AG08396 (cell line): ENCODE measurements at places on chromosomes 4 and X.

DNA sequence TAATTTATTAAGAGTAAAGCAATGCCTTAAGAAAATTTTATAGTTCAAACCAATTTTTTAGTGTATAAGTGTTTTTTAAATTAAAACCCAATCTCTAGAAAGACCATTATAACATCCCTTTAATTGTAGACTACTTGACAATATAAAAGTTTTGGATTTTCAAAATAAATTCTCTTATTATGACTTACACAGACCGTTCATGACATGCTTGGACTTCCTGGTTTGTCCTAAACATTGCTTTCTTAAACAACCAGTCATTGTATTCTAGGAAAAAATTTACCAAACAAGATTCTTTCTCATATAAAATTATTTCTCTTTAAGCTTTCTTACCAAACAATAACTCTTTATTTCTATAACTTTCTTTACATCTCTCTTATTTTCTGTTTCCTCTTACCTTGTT, 49.0 kb upstream of the CXorf51A start:
- no peak for DNase-seq

DNA sequence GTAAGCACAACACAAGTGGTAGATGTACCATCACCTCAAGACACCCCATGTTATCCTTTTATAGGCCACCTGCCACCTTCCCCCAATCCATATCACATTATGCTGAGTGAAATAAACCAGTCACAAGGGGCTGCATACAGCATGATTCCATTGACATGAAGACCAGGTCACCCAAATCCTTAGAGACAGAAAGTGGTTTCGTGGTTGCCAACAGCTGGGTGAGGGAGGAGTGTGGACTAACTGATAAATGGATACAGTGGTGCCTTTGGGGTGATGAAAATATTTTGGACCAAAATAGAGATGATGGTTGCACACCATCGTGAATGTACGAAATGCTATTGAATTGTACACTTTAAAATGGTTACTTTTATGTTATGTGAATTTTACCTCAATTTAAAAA, 65.7 kb upstream of the DMD start:
- DNase-seq = no peak

DNA sequence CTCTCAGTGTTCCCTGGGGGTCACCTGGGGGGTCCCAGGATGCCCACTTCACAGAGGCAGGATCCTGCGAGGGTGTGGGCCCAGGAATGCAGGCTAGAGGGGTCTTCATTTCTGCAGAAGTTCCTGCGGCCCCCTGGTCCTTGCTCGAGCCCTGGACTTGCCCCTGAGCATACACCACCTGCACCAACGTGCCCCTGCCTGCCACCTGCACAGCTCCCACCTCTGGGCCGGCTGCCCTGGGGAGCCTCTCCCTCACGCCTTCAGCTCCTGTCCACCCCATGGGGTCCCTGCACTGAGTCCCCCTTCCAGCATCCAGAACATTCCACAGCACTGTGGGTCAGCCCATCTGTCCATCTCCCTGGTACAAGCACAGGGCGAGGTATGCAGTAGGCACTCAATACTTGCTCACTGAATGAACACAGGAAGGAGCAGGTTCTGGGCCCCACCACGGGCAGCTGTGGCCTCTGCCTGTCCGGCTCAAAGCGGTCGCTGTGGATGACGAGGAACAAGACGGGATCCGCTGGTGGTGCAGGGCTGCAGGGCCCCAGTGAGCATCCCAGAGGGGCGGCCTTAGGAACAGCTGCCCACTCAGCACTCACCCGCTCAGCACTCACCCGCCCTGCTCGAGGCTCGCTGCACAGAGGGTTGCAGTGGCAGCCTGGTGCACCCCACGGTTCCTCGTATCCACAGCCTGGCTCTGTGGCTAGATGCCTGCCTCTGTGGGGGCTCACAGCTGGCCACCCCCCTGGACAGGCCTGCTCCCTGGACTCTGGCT, 70.5 kb upstream of the MXD4 start:
- no peak for DNase-seq

GRCh38 chr4:1743975-1744374, 22.7 kb downstream of the TACC3 start:
- no peak for DNase-seq

- peak; percentile 66 for DNase-seq
These were observed 183.2 kb downstream of the FBXW7 start for GRCh38 chr4:152352622-152353116.

- no peak for DNase-seq
These were observed 4.3 kb upstream of the CLNK start for GRCh38 chr4:10688846-10689245.

- DNase-seq = no peak
These were observed 478.7 kb upstream of the GALNTL6 start for GRCh38 chr4:171334549-171334948.

- peak; percentile 6 for DNase-seq
These were observed 113.0 kb upstream of the PRDX4 start for GRCh38 chrX:23554304-23554703.

GRCh38 chr4:80006935-80007744, 65.9 kb downstream of the ANTXR2 start:
- DNase-seq = no peak

DNA sequence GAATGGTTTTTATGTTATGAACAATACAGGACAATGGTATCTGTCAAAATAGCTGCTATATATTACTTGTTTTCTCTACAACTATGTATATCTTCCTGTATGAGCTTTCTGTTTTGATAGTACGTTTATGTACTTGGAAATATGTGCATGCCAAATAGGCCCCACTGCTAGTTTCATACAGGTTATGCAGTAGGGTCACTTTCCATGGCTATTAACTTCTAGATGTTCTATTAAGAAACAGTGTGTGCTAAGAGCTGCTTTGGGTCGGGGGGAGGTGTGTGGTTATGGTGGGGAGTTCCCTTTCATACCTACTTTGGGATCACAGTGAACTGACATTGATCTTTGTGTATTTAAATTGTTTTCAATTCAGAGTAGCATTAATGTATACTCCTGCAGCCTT, 30.9 kb downstream of the RBPJ start:
- DNase-seq = no peak

DNA sequence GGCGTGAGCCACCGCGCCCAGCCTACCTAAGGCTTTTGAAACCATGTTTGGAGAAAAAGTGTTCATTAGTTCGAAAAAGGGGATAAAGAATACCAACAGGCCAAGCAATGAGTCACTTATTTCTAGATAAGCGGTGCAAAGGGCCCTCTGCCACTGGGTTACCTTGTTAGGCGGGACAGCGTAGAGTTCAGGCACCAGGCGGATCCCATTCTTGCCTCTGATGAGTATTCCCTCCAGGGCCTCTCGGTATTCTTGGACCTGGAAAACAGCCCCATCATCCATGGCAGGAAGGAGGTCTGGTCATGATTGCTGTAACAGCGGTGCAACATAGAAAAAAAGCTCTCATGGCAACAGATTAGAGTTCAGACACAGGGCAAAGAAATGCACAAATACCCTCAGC, 48.0 kb downstream of the PHKA2 start:
- no peak for DNase-seq

DNA sequence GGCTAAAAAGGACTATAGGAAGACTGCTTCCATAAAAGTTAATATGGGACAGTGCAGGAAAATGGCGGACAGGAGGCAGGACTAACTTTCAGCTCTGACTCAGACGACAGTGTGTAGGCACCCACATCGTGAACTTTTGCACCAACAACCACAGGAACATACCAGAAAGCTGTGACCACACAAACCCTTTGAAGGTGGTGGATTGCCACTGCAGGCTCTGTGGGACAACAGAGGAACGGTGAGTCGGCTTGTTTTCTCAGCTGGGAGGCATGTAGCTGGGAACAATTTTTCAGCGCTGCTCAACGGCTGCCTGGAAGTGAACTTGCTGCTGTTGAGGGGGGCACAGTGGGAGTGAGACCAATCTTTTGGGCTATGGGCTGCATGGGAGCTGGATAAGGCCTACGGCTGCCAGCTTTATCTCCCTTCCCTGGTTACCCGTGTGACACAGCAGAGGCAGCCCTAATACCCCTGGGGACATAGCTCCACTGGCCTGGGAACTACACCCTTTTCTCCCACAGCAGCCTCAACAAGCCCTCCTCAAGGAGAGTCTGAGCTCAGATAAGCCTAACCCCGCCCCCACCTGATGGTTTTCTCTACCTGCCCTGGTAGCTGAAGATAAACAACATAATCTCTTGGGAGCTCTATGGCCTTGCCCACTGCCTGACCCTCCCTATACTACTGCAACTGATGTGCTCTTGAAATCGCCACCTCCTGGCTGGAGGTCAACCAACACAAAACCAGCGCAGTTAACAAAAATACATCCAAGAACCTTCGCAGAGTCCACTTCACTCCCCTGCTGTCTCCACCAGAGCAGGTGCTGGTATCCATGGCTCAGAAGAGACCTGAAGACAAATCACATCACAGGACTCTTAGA, 1537.0 kb downstream of the C4orf33 start:
- no peak for DNase-seq

DNA sequence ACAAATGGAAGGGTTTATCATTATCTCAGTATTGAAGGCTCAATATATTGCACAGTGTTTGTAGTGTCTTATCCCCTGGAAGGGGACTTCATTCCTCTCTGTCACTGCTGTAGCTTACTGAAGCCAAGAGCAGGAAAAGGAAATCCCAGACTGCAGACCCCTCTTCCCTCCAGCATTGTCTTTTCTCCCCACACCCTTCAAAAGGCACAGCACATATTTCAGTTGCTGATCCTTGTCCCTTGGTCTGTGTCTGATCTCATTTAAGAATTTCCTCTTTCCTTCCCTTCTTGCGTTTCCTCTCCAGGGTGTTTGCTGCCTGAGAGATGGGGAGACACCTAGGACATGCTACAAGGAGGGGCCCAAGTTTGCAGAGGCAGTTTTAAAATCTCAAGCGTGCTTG, 40.1 kb downstream of the STIM2 start:
- DNase-seq = no peak

- DNase-seq = no peak
These were observed 241.4 kb downstream of the UGT8 start for GRCh38 chr4:114839986-114840385.

GRCh38 chrX:19389227-19389845, 45.6 kb downstream of the PDHA1 start:
- DNase-seq = no peak

DNA sequence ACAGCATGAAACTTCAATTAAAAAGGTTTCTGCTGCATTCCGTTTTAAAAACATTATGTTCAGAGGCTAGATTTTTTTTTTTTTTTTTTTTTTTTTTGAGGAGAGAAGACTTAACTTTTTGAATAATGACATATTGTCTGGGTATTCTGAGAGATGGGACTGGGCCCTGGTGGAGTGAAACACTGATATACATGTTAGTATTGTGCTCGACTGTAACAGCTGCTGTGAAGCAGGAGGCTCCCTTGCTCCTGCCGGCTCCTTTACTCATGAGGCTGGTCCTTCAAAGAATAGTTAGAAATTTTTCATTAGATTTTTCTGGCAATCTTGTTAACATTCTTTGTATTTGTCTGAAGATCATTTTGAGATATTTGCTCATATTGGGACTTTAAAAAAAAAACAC, 73.3 kb downstream of the TMEM131L start:
- no peak for DNase-seq

- DNase-seq = no peak
These were observed 149.2 kb upstream of the ANKRD50 start for GRCh38 chr4:124861761-124862160.

DNA sequence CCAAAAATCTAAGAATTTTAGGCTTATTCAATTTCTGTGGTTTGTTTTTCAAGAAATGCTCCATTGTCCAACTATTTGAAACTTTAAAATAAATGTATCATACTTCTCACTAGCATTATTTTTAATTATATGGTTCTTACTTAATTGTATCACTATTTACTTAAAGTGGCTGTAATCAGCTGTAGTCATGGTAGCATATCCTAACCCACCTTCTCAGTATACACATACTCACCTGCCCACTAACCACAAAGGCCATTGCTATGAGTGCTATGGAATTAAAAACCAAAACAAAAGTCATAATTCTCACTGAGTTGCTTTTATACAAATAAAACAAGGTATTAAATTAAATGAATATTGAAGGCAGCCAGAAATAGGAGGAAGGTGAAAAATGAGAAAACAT, 5.0 kb downstream of the FBXO8 start:
- no peak for DNase-seq

- no peak for DNase-seq
These were observed 87.6 kb downstream of the GAB1 start for GRCh38 chr4:143424276-143424675.

GRCh38 chr4:44313702-44314101, 134.9 kb downstream of the KCTD8 start:
- no peak for DNase-seq

DNA sequence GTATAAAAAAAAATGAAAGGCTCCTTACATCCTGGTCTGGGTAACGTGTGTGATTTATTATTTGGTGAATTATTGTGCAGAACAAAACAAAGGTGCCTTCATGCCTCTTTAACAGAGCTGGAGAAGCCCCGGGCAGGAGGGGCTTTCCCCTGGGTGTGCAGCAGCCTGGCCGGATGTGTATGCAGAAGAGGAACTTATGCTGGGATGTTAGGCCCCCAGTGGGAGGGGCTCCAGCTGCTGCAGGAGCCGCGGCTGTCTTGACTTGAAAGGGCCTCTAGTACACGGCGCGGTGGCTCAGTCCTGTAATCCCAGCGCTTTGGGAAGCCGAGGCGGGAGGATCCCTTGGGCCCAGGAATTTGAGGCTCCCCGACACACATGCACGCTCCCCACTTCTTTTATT, 16.0 kb downstream of the CCNQ start:
- DNase-seq = no peak

GRCh38 chr4:13627178-13627605, 333 bp downstream of the BOD1L1 start:
- no peak for DNase-seq

- no peak for DNase-seq
These were observed 85.7 kb downstream of the F11 start for GRCh38 chr4:186351668-186352194.

DNA sequence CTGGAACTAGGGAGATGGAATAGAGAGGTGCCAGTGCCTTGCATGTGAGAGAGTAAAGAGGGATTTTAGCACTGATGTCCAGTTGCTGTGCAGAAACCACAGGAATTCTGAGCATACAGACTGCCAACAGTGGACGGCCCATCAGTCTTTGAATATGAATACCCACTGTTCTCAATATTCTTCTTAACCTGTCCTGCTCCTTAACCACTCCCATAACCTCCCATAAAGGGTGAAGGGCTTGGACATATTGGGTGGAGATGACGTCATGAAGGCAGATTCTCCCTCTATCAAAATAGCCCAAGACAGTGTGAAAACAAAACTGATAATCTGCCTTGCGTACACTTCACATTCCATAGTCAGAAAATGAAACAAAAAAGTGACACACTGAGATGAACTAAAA, 1313.7 kb upstream of the PABPC4L start:
- DNase-seq = no peak
